ENCODE measurements at places on chromosomes 13 and 19.
A peak's percentile ranks its signal among the peaks of the same experiment; 100 is the strongest.

DNA sequence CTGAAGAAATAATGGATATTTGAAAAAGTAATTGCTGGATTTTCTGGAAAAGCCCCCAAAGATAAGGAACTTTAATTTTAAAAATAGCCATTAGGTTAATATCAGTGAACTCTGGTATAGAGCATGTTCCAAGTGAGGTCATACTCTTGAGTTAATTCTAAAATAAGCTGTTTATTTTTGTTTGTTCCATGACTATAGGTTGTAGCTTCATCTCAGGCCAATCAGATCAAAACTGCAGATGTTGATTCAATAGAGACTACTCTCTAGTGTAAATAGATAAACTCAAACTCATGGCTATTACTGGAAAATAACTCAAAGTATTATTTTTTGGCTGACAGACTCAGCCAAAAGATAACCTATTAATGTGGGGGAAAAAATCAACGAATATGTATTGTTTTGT, 815.1 kb downstream of the DIAPH3 start:
- DNase-seq = no peak

- no peak for DNase-seq
These were observed 123.7 kb upstream of the WASF3 start for GRCh38 chr13:26433776-26434175.

- peak; percentile 8 for DNase-seq
These were observed 121.6 kb upstream of the FRY start for GRCh38 chr13:31909864-31910551.

DNA sequence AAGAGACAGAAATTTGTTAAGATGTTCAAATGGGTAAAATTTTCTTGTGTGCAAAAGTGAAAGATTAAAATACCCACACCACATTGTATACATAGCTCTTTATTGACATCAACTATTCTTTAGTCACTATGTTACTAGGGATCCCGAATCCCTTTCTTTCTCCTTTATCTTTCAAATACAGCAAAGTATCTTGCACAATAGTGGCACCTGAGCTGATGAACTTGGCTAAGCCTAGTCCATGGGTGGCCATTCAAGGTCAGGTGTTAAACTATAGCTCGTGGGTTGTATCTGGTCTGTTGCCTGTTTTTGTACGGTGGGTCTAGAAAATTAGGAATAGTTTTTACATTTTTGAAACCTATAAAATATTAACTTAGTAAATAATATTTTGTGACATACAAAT, 210.9 kb downstream of the SLITRK6 start:
- DNase-seq = no peak

- no peak for DNase-seq
These were observed 6.9 kb downstream of the CAPN12 start for GRCh38 chr19:38737281-38737865.

DNA sequence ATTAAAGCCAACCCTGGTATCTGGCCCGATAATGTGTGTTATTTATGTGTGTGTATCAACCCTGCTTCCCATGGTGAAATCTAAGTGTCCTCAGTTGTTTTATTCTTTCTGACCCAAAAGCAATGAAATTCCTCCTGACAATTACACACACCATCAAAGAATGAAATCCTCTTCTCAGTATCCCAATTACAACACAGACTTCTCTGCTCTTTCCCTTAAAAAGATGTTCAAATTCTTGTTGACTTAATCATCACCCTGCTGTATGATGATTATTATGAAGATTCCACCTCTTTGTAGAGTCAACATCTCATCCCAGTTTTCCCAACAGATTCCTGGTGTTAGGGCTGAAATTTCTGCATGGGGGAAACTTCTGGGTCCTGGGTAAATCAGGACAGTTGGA, 8.9 kb upstream of the TRPC4 start:
- no peak for DNase-seq

- DNase-seq = no peak
These were observed 102.5 kb upstream of the ZNF536 start for GRCh38 chr19:30269638-30270037.

DNA sequence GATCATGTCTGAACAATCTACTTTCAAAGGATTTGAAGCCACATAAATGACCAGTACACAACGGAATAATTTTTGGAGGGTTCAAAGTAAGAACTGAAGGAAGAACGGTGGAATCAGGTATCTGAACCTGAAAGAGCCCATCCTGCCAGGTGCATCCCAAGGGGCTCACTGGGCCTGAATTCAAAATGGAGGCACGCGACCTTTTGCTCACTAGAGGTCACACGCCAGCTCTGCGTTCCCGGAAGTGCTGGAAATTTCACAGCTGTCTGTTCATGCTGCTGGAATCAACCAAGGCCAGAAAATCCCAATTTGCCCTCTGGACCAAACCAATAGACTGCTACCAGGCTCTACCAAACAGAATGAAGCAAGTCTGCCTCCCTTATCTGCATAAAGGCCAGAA, 4.2 kb upstream of the RASA3 start:
- no peak for DNase-seq

GRCh38 chr13:35131471-35131870, 189.4 kb downstream of the NBEA start:
- DNase-seq = no peak

GRCh38 chr13:77857531-77858209, 61.0 kb downstream of the EDNRB start:
- DNase-seq = no peak

DNA sequence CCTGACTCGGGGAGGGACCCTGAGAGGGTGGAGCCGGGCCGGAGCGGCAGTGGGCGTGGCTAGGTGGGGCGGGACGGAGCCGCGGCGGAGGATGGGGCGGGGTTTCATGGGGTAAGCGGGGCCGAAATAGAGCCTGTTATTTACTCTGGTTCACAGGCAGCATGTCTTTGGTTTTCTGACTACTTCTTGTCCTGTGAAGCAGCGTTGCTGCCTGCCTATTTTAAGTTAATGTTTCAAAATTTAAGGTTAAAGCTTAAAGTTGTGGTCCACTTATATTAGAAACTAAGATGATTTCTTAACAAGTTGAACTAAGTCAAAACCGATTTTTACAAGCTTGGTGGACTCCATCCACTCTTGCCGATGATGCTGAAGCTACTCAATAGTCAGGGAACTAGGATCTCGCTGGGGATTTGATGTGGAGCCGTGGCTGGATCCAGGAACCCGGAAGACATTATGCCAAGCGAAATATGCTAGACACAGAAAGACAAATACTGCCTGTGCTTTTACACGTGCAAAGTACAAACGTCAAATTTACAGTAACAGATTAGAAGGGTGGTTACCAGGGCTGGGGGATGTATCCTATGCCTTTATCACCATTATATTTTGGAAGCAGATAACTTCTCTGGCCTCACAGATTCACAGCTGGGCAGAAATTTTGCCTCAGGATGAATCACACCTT, 433 bp upstream of the ZNF616 start:
- no peak for DNase-seq

GRCh38 chr19:57850553-57851017, 926 bp downstream of the ZNF587 start:
- DNase-seq = no peak

DNA sequence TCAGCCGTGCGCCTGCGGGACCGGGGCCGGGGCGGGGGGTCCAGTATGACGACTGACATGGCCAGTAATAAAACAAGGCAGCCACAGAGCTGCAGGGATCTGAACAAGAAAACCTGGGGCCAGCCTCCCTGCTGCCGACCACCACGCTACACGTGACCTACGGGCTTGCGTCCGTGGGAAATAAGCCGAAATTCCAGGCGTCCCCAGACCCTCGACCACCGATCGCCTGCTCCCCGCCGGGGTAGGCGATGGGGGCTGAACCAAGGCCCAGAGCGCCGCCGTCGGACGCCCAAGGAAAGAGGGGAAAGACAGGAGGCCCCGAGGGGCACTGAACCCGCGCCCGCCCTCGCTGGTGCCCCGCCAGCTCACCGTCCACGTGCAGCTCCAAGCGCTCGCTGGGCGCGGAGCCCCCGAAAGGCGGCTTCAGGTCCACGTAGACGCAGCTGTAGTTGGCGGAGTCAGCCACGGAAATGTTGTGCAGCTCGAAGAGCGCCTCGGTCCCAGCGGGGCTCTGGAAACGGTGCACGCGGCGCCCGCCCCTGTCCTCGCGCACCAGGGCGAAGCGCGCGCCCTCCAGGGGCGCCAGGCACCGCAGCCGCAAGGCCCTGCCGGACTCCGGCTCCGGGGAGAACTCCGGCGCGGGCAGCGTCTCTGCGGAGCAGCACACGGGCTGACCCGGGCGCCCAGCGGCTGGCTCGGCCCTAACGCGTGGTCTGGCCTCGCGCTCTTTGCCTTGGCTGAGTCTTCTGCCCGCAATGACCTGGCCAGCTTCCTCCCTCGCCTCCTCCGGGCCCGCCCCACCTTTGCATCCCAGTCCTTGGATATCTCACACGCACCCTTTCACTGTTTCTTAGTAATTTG, 3.1 kb downstream of the A1BG start:
- no peak for DNase-seq

DNA sequence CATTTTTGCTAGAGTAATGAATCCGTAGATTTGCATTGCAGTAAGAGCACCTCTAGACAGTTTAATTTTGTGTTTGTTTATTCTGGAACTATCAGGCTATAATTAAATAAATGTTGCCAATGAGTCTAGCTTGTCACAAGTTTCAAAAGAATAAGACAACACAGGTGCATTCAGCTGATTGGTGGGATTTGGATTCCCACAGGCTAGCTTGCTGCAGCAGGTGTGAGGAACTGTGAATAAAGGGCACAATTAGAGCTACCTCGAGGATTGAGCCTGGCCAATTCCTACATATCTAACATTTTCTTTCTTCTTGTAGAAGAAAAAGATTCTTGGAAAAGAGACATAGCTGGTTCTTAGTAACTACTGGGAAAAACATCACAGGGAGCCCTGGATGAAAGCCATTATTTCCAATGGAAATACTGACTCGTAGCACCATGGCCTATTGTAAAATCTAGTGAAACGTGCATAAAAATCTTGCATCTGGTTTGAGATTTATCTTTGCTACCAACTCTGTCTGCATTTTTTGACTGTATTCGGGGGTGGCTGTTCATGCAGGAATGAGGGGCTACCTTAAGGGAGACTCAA, 360.9 kb downstream of the FGF9 start:
- DNase-seq = no peak

GRCh38 chr19:16296713-16297112, 27.9 kb upstream of the KLF2 start:
- no peak for DNase-seq

DNA sequence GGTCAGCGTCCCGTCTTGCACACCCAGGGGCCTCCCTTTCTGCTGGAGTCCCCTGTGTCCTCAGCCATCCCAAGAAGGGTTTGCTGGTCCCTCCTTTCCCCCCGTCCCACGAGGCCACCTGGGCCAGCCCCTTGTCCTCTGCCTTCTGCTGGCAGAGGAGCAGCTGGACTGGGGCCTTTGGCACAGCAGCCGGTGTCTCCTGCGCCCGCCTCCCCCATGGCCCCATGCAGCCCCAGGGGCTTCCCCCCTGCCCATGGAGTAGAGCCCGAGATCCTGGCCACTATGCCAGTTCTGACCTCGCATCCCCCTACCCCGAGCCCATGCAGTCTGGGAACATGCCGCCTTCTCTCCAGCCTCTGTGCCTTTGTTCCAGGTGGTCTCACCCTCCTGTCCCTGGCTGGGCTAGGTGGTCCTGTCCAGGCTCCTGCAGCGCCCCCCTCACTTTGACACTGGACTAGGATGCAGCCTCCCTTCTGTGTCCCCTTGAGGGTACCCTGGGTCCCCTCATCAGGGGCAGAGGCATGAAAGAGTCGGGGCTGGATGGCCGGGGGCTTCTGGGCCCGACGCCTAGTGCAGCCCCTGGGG, 5.7 kb upstream of the GARIN5A start:
- DNase-seq = no peak

DNA sequence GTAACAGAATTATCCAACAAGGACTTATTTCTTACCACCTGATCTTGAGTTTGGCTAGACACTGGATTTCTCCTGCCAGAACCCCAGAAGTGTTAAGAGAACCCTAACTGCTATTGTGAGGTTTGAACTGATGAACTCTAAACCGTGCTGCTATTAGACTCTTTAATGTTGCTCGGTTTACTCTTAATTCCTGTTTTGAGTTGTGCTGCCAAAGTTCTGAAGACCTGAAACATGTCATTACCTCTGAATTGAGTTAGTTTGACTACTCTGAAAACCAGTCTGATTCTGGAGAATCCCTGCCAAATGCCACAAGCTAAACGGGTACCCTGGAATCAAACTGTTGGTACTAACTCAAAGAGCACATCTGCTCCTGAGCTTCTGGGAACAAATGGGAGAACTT, 215.5 kb downstream of the KLF12 start:
- DNase-seq = no peak

DNA sequence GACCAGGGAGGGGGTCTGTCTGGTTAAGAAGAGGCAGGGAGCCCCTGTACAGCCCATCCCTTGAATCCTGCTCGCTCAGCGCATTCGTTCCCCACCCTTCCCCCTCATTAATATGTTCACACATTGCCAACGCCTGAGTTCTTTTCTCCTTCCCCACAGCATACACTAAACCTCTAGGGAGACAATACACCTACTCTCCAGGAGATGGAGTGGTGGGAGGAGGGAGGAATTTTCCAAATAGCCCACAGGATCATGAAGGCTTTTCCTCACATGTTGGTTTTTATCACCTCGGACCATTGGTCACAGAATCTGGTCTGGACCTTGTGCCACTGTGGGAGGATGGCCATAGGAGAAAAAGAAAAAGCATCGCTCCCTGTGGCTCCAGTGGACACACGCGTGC, 294.9 kb downstream of the SHISA2 start:
- DNase-seq = no peak

DNA sequence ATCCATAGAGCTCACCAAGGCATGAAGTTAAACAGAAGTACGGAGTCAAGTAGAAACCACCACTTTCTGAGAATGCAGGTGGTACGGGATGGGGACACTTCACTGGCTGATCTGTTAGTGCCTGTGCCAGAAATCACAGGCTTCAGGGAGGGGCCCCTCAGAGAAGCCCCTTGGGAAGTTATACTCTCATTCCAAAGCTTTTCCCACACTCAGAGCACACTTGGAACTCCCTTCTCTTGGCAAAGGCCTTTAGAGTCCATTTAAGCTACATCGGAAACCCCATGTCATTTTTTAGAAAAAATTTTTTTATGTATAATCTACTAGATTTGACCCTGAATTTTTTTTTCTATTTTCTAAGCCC, 80.7 kb upstream of the WASF3 start:
- no peak for DNase-seq

DNA sequence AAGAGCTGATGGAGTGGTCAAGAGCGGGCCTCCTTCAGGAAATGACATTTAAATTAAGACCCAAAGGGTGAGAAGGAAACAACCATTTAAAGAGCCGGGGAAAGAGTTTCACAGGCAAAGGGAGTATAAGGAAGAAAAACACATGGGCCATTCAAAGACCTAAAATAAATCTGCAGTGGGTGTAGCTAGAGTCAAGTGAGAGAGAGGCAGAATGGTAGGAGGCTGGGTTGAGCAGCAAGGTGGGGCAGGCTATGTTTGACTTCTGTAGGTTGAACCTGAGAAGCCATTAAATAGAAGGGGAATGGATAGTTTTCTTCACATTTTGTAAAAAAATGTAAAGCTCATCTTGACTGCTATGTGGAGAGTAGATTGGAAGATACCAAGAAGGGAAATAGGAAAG, 183.8 kb downstream of the LACC1 start:
- DNase-seq = no peak

DNA sequence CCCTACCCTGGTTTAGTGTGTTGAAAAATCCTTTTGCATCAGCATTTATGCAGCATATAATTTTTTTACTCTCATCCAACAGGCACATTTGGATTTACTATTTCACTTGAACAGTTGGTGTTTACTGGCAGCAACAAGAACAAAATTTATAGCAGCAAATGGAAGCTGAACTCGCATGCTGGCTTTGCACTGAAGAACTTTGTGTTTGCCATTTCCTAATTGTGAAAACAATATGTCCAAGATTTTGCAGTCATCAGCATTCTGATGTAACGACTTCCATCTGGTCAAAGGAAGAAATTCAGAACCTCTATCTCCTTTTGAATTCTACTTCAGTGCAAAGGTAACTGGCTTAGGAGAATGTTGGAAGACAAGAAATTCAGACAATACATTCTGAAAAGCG, 131.0 kb downstream of the DLEU7 start:
- no peak for DNase-seq
